ENCODE measurements at places on chromosomes 7 and 10.

- no peak overlapping the region for H3K27ac ChIP-seq
- no peak overlapping the region for H3K4me3 ChIP-seq
- no peaks in the 10 kb centered on the region for H3K4me1 ChIP-seq
- no peaks in the 10 kb centered on the region for H3K27me3 ChIP-seq
- DNase-seq: no peak
Measured at GRCh38 chr7:9307131-9307530, 873.7 kb downstream of the NXPH1 start.

DNA sequence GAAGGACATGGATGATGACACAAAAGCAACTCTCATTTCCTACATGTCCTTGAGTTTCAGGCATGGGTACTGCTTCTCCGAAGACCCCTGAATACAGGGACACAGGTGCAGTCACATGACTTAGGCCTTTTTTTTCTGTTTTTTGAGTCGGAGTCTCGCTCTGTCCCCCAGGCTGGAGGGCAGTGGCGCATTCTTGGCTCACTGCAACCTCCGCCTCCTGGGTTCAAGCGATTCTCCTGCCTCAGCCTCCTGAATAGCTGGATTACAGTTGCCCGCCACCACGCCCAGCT lies 26.8 kb downstream of the IFT22 start:
- DNase-seq: no peak
- H3K27ac ChIP-seq: no peak overlapping the region
- peaks cover 50% of the 10 kb centered on the region for H3K27me3 ChIP-seq
- H3K4me3 ChIP-seq: no peak overlapping the region
- H3K4me1 ChIP-seq: peaks cover 15% of the 10 kb centered on the region

GRCh38 chr10:1400101-1401070 lies 336.9 kb downstream of the ADARB2 start:
- H3K27ac ChIP-seq: no peak overlapping the region
- no peaks in the 10 kb centered on the region for H3K36me3 ChIP-seq
- no peak overlapping the region for H3K4me3 ChIP-seq
- peaks cover 13% of the 10 kb centered on the region for H3K4me1 ChIP-seq
- peaks cover 12% of the 10 kb centered on the region for H3K27me3 ChIP-seq
- peak; percentile 34 for DNase-seq

GRCh38 chr10:74008212-74008731 lies 10.4 kb downstream of the VCL start:
- DNase-seq: no peak
- H3K4me3 ChIP-seq: no peak overlapping the region
- H3K27me3 ChIP-seq: no peaks in the 10 kb centered on the region
- H3K4me1 ChIP-seq: peaks cover 14% of the 10 kb centered on the region

GRCh38 chr7:2129323-2130095 lies 103.2 kb downstream of the MAD1L1 start:
- no peak overlapping the region for H3K27ac ChIP-seq
- no peak overlapping the region for H3K4me3 ChIP-seq
- H3K27me3 ChIP-seq: no peaks in the 10 kb centered on the region
- no peak for DNase-seq
- H3K36me3 ChIP-seq: peaks cover 17% of the 10 kb centered on the region

- H3K4me1 ChIP-seq: peaks cover 8% of the 10 kb centered on the region
- peak; percentile 61 for DNase-seq
- no peak overlapping the region for H3K27ac ChIP-seq
- H3K4me3 ChIP-seq: no peak overlapping the region
- H3K27me3 ChIP-seq: no peaks in the 10 kb centered on the region
Measured at GRCh38 chr10:97210543-97210960, 24.8 kb upstream of the SLIT1 start.

GRCh38 chr7:135666156-135666555 lies 3.8 kb downstream of the STMP1 start:
- DNase-seq: peak; percentile 64
- H3K4me1 ChIP-seq: peaks cover 41% of the 10 kb centered on the region
- H3K27ac ChIP-seq: no peak overlapping the region
- no peaks in the 10 kb centered on the region for H3K27me3 ChIP-seq

DNA sequence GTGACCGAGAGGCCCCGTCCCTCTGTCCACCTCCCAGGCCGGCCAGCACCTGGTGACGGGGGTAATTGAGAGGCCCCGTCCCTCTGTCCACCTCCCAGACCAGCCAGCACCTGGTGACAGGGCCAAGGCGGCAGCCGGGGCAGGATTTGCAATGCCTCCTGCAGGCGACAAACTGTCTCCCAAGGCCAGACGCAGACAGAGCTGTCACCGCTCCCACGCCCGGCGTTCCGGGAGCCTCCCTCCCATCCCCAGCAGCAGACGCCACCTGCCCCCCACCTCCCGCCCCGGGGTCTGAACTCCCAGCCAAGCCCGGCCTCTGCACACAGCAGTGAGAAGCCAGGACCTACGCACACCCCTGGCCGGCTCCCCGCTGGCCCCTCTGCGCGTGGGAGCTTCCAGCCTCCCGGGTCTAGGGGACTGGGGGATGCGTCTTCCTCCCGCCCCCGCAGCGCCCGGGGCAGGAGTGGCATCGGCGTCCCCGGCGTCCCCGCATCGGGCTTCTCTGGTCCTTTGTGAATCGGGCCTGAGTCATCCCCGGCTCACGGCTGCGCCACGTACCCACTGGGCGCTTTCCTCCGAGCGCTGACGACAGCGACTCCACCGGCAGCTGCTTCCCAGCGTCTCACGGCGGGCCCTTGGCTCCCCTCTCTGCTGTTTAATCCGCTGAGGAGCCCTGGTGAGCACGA lies 95.1 kb upstream of the DIP2C start:
- DNase-seq: no peak
- peaks cover 5% of the 10 kb centered on the region for H3K27me3 ChIP-seq
- no peak overlapping the region for H3K27ac ChIP-seq
- H3K36me3 ChIP-seq: no peaks in the 10 kb centered on the region
- peaks cover 37% of the 10 kb centered on the region for H3K4me1 ChIP-seq

GRCh38 chr10:112979927-112980326 lies 29.9 kb downstream of the TCF7L2 start:
- DNase-seq: no peak
- H3K4me3 ChIP-seq: no peak overlapping the region
- peaks cover 36% of the 10 kb centered on the region for H3K36me3 ChIP-seq
- no peaks in the 10 kb centered on the region for H3K27me3 ChIP-seq

- H3K36me3 ChIP-seq: no peaks in the 10 kb centered on the region
- no peaks in the 10 kb centered on the region for H3K27me3 ChIP-seq
- DNase-seq: peak; percentile 21
- no peaks in the 10 kb centered on the region for H3K4me1 ChIP-seq
- no peak overlapping the region for H3K27ac ChIP-seq
- H3K4me3 ChIP-seq: no peak overlapping the region
Measured at GRCh38 chr10:120948889-120949608, 97.9 kb downstream of the WDR11 start.

GRCh38 chr10:101284101-101284743 lies 55.0 kb upstream of the LBX1 start:
- H3K27me3 ChIP-seq: peaks cover 13% of the 10 kb centered on the region
- H3K27ac ChIP-seq: no peak overlapping the region
- no peak for DNase-seq
- H3K4me1 ChIP-seq: peaks cover 7% of the 10 kb centered on the region
- no peaks in the 10 kb centered on the region for H3K36me3 ChIP-seq

GRCh38 chr7:7812112-7812511 lies 93.7 kb upstream of the RPA3 start:
- no peak overlapping the region for H3K4me3 ChIP-seq
- peaks cover 11% of the 10 kb centered on the region for H3K4me1 ChIP-seq
- no peak for DNase-seq

- 0 out of 3 replicates have a peak, but pooled peaks cover 2% of the 10 kb centered on the region for H3K27me3 ChIP-seq
- H3K4me3 ChIP-seq: no peak overlapping the region
Measured at GRCh38 chr7:93958651-93959050, 37.1 kb downstream of the GNG11 start.

GRCh38 chr7:77699056-77699455 lies 2.8 kb downstream of the RSBN1L start:
- no peak overlapping the region for H3K27ac ChIP-seq
- peaks cover 54% of the 10 kb centered on the region for H3K4me1 ChIP-seq
- DNase-seq: no peak

DNA sequence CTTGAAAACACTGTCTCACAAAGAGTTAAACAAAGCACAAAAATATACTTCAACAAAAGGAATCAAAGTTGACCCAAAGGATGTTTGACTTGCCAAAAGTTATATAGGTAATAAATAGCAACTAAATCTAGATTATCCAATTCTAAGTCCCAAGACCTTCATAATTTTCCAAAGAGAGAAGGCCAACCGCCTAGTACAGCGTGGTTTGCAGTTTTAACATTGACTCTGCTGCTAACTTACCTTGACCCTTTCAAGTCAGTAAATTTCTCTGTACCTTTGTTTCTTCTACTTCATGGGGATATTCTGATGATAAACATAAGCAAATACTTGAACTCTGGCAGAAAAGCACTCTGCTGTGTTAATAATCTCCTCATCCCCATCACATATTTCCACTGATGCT lies 1.9 kb upstream of the GPR22 start:
- no peak overlapping the region for H3K4me3 ChIP-seq
- H3K27ac ChIP-seq: no peak overlapping the region
- H3K4me1 ChIP-seq: no peaks in the 10 kb centered on the region
- no peak for DNase-seq

- no peak for DNase-seq
- no peaks in the 10 kb centered on the region for H3K27me3 ChIP-seq
- H3K4me1 ChIP-seq: no peaks in the 10 kb centered on the region
- H3K27ac ChIP-seq: no peak overlapping the region
- no peak overlapping the region for H3K4me3 ChIP-seq
Measured at GRCh38 chr10:18102404-18102803, 37.8 kb upstream of the CACNB2 start.

GRCh38 chr7:7909376-7909775 lies 59.2 kb upstream of the GLCCI1 start:
- DNase-seq: no peak
- H3K4me3 ChIP-seq: no peak overlapping the region
- H3K27me3 ChIP-seq: no peaks in the 10 kb centered on the region
- H3K27ac ChIP-seq: no peak overlapping the region
- peaks cover 23% of the 10 kb centered on the region for H3K4me1 ChIP-seq

GRCh38 chr7:33035776-33036175 lies 26.8 kb downstream of the NT5C3A start:
- H3K4me3 ChIP-seq: no peak overlapping the region
- H3K36me3 ChIP-seq: peaks cover 3% of the 10 kb centered on the region
- no peaks in the 10 kb centered on the region for H3K27me3 ChIP-seq
- DNase-seq: no peak
- H3K4me1 ChIP-seq: peaks cover 43% of the 10 kb centered on the region

DNA sequence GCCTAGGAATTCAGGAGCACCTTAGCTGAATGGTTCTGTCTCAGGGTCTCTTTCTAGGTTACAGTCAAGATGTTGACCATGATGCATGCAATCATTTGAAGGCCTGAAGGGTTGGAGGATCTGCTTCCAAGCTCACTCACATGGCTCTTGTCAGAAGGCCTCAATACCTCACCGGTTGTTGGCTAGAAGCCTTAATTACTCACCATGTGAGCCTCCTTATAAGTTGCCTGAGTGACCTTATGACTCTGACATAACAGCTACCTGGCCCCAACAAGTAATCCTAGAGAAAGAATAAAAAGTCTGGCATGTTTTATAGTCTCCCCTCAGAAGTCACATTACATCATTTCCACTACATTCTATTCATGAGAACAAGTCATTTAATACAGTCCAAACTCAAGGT lies 3.4 kb upstream of the C1GALT1 start:
- H3K4me1 ChIP-seq: peaks cover 73% of the 10 kb centered on the region
- peak overlapping the region; percentile 9 for H3K27ac ChIP-seq
- no peak overlapping the region for H3K4me3 ChIP-seq
- no peaks in the 10 kb centered on the region for H3K27me3 ChIP-seq
- H3K36me3 ChIP-seq: no peaks in the 10 kb centered on the region
- no peak for DNase-seq

- no peaks in the 10 kb centered on the region for H3K4me1 ChIP-seq
- H3K36me3 ChIP-seq: no peaks in the 10 kb centered on the region
Measured at GRCh38 chr7:11281953-11282352, 308.3 kb downstream of the PHF14 start.

DNA sequence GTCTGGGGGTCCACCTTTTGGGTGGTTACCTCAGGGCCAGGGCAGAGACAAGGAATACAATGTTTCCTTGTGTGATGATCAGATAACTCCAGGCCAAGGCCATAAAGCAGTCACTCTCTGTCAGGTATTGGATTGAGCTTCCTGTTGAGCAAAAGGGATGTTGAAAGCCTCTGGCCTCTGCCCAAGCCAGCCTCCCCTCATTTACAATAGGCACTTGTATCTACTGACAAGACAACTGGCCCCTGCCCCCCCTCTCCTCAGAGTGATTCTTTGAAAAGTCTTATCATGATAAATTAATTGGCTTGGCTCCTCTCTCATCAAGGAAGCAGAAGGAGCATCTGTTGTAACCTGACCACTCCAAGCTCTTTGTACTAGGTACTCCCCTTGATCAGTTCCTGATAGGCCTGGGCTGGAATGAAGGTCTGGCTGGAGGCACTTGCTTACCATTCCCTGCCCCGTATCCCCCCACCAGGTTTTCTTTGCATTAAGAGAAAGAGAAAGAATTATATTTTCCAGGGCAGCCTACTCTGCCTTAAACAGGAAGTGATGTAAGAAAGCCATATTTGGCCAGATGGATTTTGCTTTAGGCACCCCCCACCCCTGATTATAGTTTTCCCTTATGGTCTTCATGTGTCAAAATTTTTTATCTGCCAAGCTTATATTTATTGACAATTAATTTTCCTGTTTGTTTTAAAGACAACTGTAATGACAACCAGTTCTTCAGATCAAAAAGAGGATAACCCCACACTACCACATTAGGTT lies 42.1 kb upstream of the HPS1 start:
- H3K27ac ChIP-seq: no peak overlapping the region
- H3K27me3 ChIP-seq: no peaks in the 10 kb centered on the region
- H3K4me3 ChIP-seq: no peak overlapping the region
- peak; percentile 81 for DNase-seq

- no peaks in the 10 kb centered on the region for H3K27me3 ChIP-seq
- no peaks in the 10 kb centered on the region for H3K36me3 ChIP-seq
- no peak overlapping the region for H3K4me3 ChIP-seq
- H3K27ac ChIP-seq: no peak overlapping the region
- H3K4me1 ChIP-seq: peaks cover 10% of the 10 kb centered on the region
Measured at GRCh38 chr10:69234447-69234846, 14.3 kb downstream of the HKDC1 start.

- no peaks in the 10 kb centered on the region for H3K4me1 ChIP-seq
- H3K27ac ChIP-seq: no peak overlapping the region
- H3K36me3 ChIP-seq: no peaks in the 10 kb centered on the region
- DNase-seq: no peak
- peaks cover 53% of the 10 kb centered on the region for H3K27me3 ChIP-seq
Measured at GRCh38 chr10:131532745-131533341, 221.3 kb upstream of the TCERG1L start.

- H3K4me1 ChIP-seq: peaks cover 30% of the 10 kb centered on the region
- H3K4me3 ChIP-seq: no peak overlapping the region
- H3K36me3 ChIP-seq: no peaks in the 10 kb centered on the region
- DNase-seq: no peak
Measured at GRCh38 chr7:73885433-73885974, 24.5 kb downstream of the TMEM270 start.

Measured in HepG2 (cell line).